Left lung (tissue), 14 donors: ENCODE measurements at places on chromosomes 4 and X. TPM values are rescaled to one million over a fixed set of nuclear protein-coding genes. Genes with fewer than 3 reads are reported as not detected.

The IL13RA2 gene
- 2.5 TPM for total RNA-seq

The MAGEA3 gene
- total RNA-seq, result not detected

The ANXA10 gene
- 0.47 TPM for total RNA-seq

- no peak overlapping the region for H3K4me3 ChIP-seq
- no peaks in the 10 kb centered on the region for H3K36me3 ChIP-seq
Observed at GRCh38 chr4:60938621-60939020, 261.5 kb upstream of the ADGRL3 start.

DNA sequence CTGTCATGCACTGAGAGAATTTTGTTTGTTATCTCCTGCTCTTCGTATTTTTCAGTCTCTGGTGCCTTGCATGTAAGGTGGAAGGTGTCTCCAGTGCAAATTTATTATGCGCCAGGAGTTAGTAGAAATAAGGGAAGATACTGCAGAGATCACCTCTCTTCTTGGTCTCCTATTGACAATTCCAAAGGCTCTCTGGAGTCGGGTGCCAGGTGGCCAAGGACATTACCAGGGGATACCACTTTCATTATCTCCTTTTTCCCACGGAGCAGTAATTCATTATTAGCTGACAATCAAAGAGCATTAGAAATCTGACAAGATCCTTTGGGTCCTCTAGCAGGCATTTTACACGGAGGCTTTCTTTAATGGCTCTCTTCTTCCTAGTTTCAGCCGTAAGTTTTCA, 26.0 kb downstream of the ADD1 start:
- H3K27me3 ChIP-seq, result no peaks in the 10 kb centered on the region
- H3K27ac ChIP-seq, result no peak overlapping the region
- no peak for DNase-seq
- H3K36me3 ChIP-seq, result no peaks in the 10 kb centered on the region
